ENCODE measurements at places on chromosomes 6 and 20.
A peak's percentile ranks its signal among the peaks of the same experiment; 100 is the strongest.

DNA sequence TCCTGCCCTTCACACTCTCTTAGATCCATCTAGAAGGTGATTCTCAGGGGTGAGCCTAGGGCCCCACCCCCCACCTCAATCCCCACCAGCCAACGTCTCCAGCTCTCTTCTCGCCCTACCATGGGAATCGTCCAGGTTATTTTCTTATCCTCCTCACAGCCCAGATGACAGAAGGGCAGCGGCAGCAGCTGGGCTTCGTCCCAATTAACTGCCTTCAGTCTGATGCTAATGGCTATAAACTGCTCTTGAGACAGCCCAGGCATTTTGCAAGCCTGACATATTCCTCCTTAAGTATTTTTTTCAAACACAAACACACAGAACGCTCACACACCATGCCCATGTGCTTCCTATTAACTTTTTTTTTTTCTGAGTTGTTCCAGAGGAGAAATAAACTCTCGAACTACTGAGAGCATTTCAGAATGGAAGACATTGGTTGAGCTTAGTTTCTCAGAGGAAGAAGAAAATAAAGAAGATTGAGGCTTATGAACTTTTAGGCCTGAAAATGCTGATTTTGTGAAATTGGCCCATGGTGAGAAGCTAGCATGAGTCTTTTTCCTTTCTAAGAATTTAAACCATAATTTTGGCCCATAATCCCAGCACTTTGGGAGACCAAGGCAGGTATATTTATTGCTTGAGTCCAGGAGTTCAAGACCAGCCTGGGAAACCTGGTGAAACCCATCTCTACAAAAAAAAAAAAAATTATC lies 124.6 kb downstream of the EYA2 start:
- peak; percentile 91 for DNase-seq

GRCh38 chr6:3808759-3809514 lies 40.2 kb upstream of the FAM50B start:
- DNase-seq: peak; percentile 74

GRCh38 chr6:84172080-84172479 lies 55.4 kb downstream of the CEP162 start:
- DNase-seq: no peak

- DNase-seq: no peak
Observed at GRCh38 chr20:49762940-49763766, 49.5 kb upstream of the B4GALT5 start.

GRCh38 chr20:31811198-31811597 lies 8.0 kb upstream of the MYLK2 start:
- no peak for DNase-seq
